Progenitor cell of endocrine pancreas (in vitro differentiated cells): ENCODE measurements at places on chromosomes 16 and 17. TPM values are rescaled to one million over a fixed set of nuclear protein-coding genes. Genes with fewer than 3 reads are reported as not detected.

DNA sequence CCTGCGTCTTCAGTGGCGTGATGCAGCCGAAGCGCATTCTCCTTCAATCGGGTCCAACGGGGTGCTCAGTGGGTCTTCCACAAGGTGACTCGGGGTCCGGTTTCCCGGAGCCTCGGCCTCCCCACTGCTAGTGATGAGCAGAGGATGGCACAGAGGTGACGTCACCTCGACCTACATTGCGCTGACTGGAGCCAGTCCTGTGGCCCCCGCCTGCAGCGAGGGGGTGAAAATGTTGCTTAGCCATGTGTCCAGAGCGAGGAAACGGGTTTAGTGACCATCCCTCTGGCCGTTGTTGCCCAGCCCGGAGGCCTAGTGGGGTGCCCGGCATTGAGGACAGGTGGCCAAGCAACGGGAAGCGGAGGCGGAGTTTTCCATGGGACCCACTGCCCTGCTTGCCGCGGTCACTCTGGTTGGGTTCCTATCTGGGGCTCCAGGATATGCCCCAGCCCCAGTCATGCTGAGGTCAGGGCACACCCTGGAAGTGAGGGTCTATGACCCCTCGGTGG is 190.6 kb upstream of the CIBAR2 start:
- H3K36me3 ChIP-seq = no peaks in the 10 kb centered on the region
- no peak overlapping the region for H3K4me3 ChIP-seq
- H3K4me1 ChIP-seq = peaks cover 28% of the 10 kb centered on the region
- H3K27me3 ChIP-seq = peaks cover 8% of the 10 kb centered on the region
- H3K27ac ChIP-seq = no peak overlapping the region

HP gene
- not detected in 2 replicates for total RNA-seq

RHBDL3 gene
- 0.50 and 0.82 TPM in 2 replicates for total RNA-seq

KAT8 gene
- total RNA-seq = 72.4 and 76.1 TPM in 2 replicates

CCL22 gene
- not detected in 2 replicates for total RNA-seq

GRCh38 chr17:5561736-5562571 is 22.4 kb downstream of the NLRP1 start:
- no peak overlapping the region for H3K4me3 ChIP-seq
- H3K4me1 ChIP-seq = no peaks in the 10 kb centered on the region
- no peak overlapping the region for H3K27ac ChIP-seq

ZDHHC7 gene
- total RNA-seq = 67.3 TPM in 2 replicates

ALOX15 gene
- 0.33 and 0.69 TPM in 2 replicates for total RNA-seq

DNA sequence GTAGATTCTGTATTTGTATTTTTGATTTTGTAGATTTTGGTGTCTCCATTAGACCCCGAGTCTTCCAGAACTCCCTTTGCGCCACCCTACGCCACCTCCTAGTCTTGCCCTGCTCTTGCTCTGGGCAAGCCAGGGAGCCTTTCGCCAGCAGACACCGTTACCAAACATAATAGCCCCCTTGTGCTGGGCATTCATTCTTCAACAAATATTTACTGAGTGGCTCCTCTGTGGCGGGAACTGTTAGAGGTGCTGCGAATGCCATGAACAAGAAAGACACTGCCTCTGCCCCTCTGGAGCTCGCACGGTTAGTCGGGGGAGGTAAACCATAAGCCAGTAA is 841 bp upstream of the GPT2 start:
- H3K36me3 ChIP-seq = peaks cover 6% of the 10 kb centered on the region
- peaks cover 3% of the 10 kb centered on the region for H3K27me3 ChIP-seq
- DNase-seq = no peak

DNA sequence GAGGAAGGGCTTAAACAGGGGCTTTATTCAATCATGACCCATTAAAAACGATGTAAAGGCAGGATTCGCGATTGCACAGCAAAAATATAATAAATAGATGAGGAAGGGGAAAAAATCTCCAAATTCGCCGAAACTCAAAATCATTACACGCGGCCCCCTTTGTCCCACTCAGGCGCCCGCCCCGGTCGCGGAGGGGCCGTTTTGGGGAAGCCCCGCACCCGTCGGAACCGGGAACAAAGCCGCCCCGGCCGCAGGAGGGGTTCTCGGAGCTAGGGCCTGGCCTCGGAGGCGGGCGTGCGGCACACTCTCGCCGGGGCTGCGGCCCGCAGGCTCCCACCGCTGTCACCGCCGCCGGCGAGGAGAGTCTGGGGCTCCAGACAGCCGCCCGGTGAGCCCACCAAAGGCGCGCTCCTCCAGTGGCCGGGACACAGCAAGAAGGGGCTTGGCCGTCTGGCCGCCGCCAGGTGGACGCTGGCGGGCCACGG is 521 bp downstream of the C16orf87 start:
- H3K4me3 ChIP-seq = peak overlapping the region; percentile 98
- H3K4me1 ChIP-seq = peaks cover 21% of the 10 kb centered on the region
- peak overlapping the region; percentile 98 for H3K27ac ChIP-seq
- H3K36me3 ChIP-seq = no peaks in the 10 kb centered on the region
- no peak for DNase-seq

DNA sequence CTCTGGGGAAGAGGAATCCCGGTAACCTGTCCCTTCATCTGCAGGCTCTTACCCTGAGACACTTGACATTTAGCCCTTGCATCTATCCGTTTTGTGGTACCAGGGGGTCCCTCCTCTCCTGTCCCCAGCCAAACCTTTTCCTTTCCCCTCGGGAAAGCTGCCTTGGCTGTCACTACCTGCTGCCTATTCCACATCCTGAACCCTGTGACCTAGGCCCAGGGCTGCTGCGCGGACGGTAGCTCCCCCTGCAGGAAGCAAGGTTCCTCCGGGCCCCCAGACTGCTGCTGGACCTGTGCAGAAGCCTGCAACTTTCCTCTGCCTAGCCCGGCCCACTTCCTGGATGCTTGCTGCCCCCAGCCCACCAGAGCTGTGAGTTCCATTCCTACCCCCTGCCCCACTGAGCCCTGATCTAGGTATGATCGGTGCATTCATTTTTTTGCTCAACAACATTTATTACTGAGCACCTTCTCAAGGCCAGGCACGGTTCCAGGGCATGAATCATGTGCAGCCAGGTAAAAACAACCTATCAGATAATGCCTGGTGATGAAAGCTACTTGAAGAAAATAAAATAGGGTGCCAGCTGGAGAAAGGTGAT is 10.5 kb upstream of the ALDOA start:
- H3K27me3 ChIP-seq = no peaks in the 10 kb centered on the region
- DNase-seq = no peak
- peak overlapping the region; percentile 64 for H3K4me3 ChIP-seq

GRCh38 chr17:77400445-77400870 is 259.7 kb downstream of the SEC14L1 start:
- peaks cover 8% of the 10 kb centered on the region for H3K4me1 ChIP-seq
- H3K36me3 ChIP-seq = peaks cover 7% of the 10 kb centered on the region
- no peak overlapping the region for H3K27ac ChIP-seq
- no peak overlapping the region for H3K4me3 ChIP-seq
- no peaks in the 10 kb centered on the region for H3K27me3 ChIP-seq
- no peak for DNase-seq

OR3A3 gene
- not detected in 2 replicates for total RNA-seq

CACNA1H gene
- total RNA-seq = 42.3 and 42.8 TPM in 2 replicates

SCGB1C2 gene
- total RNA-seq = not detected in 2 replicates

DNA sequence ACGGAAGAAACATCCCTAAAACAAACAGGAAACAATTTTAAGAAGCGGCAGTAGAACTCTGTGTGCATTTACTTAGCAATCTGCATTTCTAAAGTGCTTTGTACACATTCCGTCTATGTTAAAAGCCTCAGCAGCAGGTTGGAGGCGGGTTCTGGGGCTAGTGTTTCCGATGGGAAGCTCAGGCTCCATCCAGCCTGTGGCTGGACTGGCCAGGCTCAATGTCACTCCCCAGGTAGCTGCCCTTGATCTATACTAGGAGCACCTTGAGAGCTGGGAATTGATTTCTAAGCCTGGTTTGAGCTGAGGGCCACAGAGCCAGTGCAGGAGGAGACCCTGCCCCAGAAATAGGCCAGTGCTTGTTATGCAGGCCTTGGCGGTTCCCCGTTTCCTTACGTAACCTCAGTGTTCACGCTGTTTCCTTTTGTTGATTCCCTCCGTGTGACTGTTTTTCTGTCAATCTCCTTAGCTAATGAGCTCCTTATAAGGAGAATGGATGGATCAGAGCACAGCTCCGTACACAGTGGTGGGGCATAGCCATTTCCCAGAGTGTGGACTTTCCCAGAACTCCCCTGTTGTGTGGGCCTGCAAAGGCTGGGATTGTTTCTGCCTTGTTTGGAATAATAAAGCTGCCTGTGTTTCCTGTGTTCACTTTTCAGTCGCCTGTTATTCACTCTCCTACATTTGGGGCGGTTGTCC is 21.4 kb downstream of the ADORA2B start:
- peaks cover 16% of the 10 kb centered on the region for H3K4me1 ChIP-seq
- no peaks in the 10 kb centered on the region for H3K36me3 ChIP-seq
- peaks cover 6% of the 10 kb centered on the region for H3K27me3 ChIP-seq
- peak; percentile 48 for DNase-seq

CRHR1 gene
- total RNA-seq = not detected in 2 replicates

DNA sequence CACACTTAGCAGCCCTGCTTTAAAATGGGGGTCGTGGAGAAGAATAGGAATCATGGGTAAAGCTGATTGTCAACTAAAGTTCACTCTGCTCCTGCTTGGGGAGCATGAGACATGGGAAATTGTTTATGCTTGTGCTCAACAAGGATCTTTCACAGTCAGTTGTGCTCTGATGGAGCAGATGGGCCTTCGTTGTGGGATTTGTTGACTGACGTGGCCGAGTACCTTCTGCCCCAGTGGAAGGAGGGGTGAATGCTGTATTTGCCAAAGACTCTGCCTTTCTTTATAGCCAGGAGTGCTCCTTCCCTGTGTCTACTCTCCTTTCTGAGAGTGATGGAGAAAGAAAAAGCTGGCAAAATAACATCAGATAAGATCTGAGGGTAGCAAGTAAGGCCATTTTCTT is 11.4 kb downstream of the ARSG start:
- H3K27ac ChIP-seq = no peak overlapping the region
- H3K4me1 ChIP-seq = peaks cover 6% of the 10 kb centered on the region
- H3K36me3 ChIP-seq = no peaks in the 10 kb centered on the region

GRCh38 chr17:15952048-15952532 is 7.2 kb downstream of the ADORA2B start:
- H3K4me3 ChIP-seq = no peak overlapping the region
- no peaks in the 10 kb centered on the region for H3K36me3 ChIP-seq
- no peak for DNase-seq
- peaks cover 28% of the 10 kb centered on the region for H3K27me3 ChIP-seq
- no peak overlapping the region for H3K27ac ChIP-seq
- peaks cover 8% of the 10 kb centered on the region for H3K4me1 ChIP-seq

GRCh38 chr16:24729951-24730815 is 732 bp downstream of the TNRC6A start:
- no peaks in the 10 kb centered on the region for H3K27me3 ChIP-seq
- peak overlapping the region; percentile 95 for H3K27ac ChIP-seq
- peaks cover 26% of the 10 kb centered on the region for H3K4me1 ChIP-seq
- peak overlapping the region; percentile 98 for H3K4me3 ChIP-seq
- DNase-seq = no peak
- peaks cover 12% of the 10 kb centered on the region for H3K36me3 ChIP-seq

C17orf58 gene
- 10.9 and 12.9 TPM in 2 replicates for total RNA-seq

DNA sequence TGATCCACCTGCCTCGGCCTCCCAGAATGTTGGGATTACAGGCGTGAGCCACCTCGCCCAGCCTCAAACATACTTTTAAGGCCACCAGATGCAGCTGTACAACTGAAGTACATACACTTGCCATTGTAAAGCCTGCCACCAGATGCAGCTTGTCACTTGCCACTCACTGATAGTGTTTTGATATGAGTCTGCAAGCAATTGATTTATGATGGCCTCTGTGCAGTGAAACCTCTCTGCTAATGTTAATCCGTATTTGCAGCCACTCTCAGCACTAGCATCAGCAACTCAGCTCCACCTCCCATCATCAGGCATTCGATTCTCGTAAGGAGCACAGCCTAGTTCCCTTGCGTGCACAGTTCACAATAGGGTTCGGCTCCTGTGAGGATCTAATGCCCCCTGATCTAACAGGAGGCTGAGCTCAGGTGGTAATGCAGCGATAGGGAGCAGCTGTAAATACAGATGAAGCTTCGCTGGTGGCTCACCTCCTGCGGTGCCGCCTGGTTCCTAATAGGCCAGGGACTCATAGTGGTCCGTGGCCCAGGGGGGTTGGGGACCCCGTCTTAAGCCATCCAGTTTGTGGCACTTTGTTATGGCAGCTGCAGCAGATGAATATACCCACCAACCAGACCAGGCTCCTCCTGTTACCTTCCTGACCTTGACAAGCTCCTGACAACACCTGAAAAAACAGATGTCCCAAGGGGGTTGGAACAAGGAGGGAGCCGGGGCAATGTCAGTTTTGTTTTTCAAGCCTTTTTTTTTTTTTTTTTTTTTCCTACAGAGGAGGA is 1.3 kb upstream of the HERPUD1 start:
- no peak for DNase-seq
- H3K27me3 ChIP-seq = no peaks in the 10 kb centered on the region
- peaks cover 5% of the 10 kb centered on the region for H3K36me3 ChIP-seq
- peak overlapping the region; percentile 95 for H3K4me3 ChIP-seq
- H3K27ac ChIP-seq = peak overlapping the region; percentile 94

GRCh38 chr16:79320956-79321355 is 279.6 kb downstream of the MAF start:
- no peaks in the 10 kb centered on the region for H3K36me3 ChIP-seq
- H3K4me1 ChIP-seq = no peaks in the 10 kb centered on the region
- H3K27me3 ChIP-seq = peaks cover 34% of the 10 kb centered on the region

RNF157 gene
- total RNA-seq = 43.5 and 45.9 TPM in 2 replicates

DNA sequence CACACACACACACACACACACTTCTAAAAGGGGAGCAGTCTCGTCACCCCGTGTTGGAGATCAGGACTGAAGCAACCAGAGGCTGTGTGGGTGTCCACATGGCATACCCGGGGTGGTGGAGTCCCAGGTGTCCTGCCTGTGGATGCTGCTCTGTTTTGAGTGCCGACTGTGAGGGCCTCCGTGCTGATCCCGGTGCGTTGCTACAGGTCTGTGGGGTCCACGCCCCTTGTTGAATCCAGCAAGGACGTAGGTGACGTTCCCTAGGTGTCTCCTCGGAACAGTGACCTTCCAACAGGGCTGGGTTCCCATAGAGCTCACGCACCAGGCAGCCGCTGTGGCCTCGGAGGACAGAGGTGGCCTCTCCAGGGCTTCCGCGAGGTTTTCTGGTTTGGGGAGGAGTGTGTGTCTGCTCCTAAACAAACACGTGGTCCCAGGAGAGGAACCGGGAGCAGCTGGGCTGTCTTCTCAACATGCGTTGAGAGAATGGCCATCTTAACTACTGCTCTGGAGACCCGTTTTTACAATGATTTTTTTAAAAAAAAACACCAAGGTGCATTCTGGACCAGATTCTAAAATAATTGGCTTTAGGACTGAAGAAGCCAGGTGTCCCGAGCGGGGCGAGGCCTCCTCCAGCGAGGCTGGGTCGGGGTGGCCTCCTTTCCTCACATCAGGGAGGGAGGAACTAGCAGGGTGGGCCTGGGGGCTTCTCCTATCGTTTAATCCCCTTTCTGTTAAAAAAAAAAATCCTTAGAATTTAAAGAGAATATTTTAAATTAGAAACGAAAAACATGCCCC is 100.6 kb upstream of the ZNF750 start:
- peaks cover 49% of the 10 kb centered on the region for H3K36me3 ChIP-seq
- H3K4me1 ChIP-seq = peaks cover 5% of the 10 kb centered on the region
- no peak for DNase-seq
- no peaks in the 10 kb centered on the region for H3K27me3 ChIP-seq
- no peak overlapping the region for H3K27ac ChIP-seq
- no peak overlapping the region for H3K4me3 ChIP-seq
